Stimulated activated CD4-positive, alpha-beta T cell treated with anti-CD3 and anti-CD28 coated beads, Interleukin-12 subunit alpha, Interleukin-12 subunit beta, amount 100 ng/mL, for 24 hours (primary cell): ENCODE measurements at places on chromosomes 7 and 10.

GRCh38 chr7:131629217-131629882 is 72.9 kb upstream of the PODXL start:
- DNase-seq: no peak

- DNase-seq: no peak
These were observed 882 bp downstream of the ZNF282 start for GRCh38 chr7:149196151-149196704.

DNA sequence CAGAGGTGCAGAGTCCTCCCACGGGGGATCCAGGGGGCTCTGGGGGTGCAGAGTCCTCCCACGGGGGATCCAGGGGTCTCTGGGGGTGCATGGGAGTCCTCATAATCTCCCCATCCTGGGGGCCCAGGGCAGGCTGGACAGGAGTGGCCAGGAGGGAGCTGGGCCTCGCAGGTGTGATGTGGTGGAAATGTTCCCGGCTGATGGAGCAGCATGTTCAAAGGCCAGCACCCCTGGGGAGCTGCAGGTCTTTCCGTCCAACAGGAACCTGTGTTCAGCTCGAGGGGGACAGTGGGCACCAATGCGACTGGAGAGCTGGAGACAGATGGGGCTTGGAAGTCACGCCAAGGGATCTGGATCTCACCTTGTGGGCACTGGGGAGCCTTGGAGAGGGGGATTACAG is 38.5 kb upstream of the PSMG3 start:
- DNase-seq: no peak

DNA sequence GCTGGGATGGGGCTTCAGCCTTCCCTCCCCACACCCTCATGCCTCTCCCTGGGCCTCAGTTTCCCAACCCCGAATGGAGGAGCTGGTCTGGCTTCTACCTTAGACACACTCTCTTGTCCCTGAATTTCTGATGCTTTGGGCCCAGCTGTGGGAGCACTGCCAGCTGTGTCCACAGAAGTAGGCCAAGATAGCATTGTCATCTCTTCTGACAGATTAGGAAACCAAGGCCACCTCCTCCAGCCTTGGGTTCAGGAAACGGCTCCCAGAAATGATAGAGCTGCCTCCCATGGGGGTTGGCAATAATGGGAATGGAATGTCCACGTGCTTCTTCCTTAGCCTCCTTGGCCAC is 1.3 kb downstream of the PPIF start:
- no peak for DNase-seq

GRCh38 chr7:137001041-137001440 is 132.6 kb downstream of the CHRM2 start:
- DNase-seq: no peak

GRCh38 chr10:131653140-131653539 is 247.7 kb upstream of the PPP2R2D start:
- no peak for DNase-seq

DNA sequence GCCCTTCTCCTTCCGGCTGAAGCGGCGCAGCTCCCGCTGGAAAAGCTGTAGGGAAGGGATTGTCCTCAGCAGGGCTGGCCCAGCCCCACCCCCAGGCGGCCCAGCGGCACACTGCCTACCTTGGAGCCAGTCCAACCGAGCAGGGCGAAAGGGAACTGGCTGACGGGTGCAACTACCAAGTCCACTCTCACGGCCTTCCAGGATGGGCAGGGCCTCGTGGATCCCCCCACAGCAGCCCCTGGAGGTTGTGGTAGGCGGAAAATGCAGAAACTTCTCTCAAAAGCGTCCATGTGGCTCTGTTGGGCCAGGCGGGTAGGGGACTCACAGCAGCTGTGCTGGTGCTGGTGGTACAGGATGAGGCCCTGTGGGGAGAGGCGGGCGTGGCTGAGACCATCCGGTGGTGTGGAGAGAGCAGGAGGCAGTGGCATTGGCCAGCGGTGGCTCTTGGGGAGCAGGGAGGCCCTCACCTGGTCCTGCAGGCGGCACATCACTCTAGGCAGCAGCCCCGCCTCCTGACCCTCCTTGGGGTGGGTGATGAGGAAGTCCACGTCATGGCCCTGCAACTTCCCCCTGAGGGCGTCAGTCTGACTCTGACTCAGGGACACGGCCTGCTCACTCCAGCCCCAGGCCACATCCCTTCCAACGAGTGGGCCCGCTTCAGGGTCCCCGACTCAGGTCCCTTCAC is 8.4 kb upstream of the PGAM2 start:
- DNase-seq: no peak

- no peak for DNase-seq
These were observed 63.1 kb upstream of the ZPBP start for GRCh38 chr7:50156163-50156562.

GRCh38 chr7:124893140-124893827 is 36.3 kb downstream of the POT1 start:
- no peak for DNase-seq

DNA sequence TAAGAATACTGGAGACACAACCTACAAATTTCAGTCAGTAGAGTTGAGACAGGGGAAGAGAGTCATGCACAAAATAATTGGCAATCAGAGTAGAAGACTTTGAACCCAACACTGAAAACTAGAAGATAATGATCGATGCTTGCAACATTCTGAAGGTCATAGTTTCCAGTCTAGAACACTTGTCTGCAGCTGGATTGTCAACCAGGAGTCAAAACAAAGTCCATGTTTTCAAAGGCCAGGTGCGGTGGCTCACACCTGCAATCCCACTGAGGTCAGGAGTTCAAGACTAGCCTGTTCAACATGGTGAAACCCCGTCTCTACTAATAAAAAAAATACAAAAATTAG is 26.8 kb upstream of the SMURF1 start:
- DNase-seq: no peak

GRCh38 chr10:11285171-11285570 is 267.5 kb downstream of the CELF2 start:
- no peak for DNase-seq

DNA sequence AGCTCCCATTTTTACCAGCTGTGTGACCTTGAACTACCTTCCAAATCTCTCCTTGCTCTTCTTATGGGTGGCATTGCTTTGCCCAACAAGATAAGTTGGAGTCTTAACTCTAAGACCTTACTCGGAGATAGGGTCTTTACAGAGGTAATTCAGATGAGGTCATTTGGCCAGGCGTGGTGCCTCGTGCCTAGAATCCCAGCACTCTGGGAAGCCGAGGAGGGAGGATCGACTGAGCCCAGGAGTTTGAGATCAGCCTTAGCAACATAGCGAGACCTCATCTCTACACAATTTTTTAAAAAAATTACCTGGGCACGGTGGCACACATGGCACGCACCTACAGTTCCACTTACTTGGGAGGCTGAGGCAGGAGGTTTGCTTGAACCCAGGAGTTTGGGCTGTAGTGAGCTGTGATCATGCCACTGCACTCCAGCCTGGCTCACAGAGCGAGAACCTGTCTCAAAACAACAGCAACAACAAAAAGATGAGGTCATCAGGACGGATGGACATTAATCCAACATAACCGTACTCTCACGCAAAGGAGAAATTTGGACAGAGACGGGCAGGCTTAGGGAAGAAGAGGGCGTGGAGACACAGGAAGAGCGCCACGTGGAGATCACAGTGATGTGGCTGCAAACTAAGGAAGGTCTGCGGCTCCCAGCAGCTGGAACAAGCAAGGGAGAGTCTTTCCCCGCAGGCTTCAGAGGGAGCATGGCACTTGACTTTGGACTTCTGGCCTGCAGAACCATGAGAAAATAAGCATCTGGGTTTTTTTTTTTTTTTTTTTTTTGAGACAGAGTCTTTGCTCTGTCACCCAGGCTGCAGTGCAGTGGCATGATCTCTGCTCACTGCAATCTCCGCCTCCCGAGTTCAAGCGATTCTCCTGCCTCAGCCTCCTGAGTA is 122.3 kb upstream of the CARD11 start:
- DNase-seq: no peak

DNA sequence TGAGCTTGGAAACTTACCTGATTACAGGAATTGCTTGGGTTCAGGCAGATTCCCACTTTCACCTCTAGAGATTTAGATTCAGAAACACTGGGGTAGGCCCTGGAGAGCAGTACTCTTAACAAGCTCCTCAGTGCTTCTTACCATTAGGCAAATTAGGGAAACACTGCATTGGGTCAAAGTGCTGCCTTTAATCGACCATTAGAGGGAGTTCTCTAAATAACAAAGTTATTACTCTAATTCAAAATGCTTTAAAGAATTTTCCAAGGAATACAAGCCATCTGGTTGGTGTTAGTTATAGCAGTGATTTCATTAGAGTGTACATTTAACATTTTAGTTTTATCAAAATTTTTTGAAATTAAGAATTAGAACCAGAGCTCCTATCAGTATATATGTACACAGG is 324.5 kb downstream of the GFRA1 start:
- DNase-seq: no peak

- DNase-seq: no peak
These were observed 636.3 kb downstream of the PARD3 start for GRCh38 chr10:34178756-34179155.

- no peak for DNase-seq
These were observed 288.3 kb downstream of the AHR start for GRCh38 chr7:17586711-17587110.

DNA sequence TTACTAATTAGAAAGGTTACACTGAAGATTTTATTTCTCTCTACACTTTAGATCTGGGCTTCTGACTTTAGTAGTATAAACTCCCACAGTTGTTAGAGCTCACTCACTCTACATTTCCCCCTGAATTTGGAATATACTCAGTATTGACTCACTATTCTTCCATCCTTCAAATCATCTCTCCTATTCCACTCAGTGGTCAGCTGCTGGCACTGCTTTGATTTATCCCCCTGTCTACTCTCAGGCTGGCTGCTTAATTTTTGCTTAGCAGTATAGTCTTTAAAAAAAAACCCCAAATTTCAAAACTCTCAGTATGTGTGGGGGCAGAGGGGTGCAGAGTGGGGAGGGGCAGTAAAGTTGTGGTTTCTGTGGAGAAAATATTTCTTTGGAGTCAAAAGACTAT is 68.9 kb downstream of the CDK6 start:
- DNase-seq: no peak

- DNase-seq: no peak
These were observed 40.8 kb upstream of the NKX6-2 start for GRCh38 chr10:132826524-132827422.

- DNase-seq: no peak
These were observed 173.9 kb downstream of the PPP1R17 start for GRCh38 chr7:31860925-31861324.

DNA sequence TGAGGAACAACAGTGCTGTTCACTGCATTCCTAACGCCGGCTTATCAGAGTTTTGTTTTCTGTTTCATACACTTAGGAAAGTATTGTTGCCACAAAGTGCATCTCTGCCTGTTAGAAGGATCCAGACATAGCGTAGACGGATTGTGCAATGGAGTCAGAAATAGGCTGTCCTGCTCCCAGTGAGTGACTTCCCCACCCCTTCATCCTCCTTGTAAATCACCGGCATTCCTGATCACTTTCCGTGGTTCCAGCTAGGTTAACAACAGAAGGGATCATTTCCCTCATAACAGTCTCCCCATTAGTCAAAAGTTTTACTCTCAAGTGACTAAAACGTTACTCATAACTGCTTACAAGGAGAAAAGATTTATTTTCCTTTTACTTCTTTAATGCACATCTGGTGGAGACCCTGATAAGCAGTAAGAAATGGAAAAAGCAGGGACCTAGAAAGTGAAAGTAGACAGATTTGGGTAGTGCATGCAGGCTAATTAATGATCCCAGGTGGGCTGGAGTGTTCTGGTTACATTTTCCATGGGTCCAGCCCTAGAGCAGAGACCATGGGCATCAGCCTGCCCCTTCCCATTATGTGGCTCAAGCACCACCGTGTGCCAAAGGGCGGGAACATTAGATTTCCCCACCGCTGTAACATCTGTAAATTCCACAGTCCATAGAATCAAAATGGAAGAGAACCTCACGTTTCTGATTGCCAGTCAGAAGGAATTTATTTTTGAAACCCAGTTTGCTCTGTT is 395.1 kb upstream of the GALNT17 start:
- no peak for DNase-seq

DNA sequence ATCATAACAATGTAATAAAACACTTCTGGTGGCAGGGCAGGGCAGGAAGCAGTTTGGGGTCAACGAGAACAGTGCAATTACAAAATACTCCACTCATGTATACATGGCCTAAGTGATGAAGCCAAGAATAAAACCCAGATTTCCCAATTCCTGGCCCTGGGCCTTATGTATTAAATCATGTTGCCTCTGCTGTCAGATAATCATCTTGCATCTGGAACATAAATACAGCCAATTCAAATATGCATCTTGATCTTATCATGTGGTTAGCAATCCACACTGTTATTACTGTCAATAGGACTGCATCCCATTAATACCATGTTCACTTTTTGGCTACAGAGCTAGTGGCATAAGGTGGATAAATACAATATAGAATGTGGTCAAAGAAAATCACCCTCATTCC is 186.5 kb upstream of the SLC25A13 start:
- DNase-seq: no peak

DNA sequence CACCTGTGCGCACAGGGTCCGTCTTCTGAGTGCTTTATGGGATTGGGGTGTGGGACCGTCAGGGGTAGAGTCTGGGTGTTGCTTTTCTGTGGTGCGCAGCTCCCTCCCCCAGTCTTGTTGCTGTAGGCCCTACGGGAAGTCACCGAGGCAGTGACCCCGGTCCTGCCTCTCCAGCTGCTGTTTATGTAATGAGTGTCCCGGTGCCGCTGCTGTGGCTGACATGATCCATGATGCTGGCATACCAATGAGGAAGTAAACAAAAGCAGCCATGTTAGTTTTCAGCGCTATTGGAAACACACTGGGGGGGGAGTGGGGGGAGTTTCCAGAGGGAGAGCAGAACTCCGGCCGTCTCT is 1.1 kb downstream of the TRIM8 start:
- no peak for DNase-seq

- no peak for DNase-seq
These were observed 10.0 kb downstream of the SFTPD start for GRCh38 chr10:79938728-79939406.

DNA sequence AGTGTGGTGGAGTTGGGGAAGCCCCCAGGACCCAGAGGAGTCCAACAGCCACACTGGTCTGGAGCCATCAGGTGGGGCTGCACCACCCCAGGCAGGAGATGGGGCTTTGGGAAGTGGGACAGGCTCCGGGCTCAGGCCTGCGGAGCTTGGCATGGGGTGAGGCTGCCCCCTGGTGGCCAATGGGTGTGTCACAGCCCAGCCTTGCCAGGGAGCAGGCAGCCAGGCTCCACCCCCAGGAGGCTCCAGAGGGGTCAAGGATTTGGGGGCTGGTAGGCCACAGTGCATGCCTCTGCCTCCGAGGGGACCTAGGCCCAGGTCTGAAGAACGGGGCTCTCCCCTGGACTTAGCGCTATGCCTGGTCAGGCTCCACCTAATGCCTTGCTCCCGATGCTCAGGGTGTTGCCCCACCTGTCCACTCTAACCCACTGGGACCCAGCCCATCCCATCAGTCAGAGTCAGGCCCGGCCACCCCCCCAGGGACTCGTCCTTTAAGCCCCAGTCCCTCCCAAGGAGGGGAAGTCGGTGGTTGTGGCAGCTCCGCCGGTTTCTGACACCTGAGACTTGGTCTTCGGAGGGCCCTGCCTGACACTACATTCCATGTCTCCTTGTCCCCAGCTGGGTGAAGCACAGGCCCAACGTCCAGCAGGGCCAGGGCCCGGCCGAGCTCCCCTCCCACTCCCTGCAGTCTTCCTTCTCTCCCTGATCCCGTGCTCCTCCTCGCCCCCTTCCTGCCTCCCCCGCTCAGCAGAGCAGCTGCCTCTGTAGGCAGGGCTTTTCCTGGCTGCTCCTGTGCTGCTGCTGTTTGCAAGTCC is 11.3 kb upstream of the SAMD8 start:
- peak; percentile 83 for DNase-seq
